ENCODE measurements at places on chromosomes 6 and 20. TPM values are rescaled to one million over a fixed set of nuclear protein-coding genes. Genes with fewer than 3 reads are reported as not detected.

The PHACTR3 gene
- total RNA-seq, result not detected

The CTCFL gene
- not detected for total RNA-seq

The SLC24A3 gene
- total RNA-seq, result not detected

The BAG2 gene
- total RNA-seq, result 3.5 TPM

GRCh38 chr6:30839671-30840070 is 44.6 kb upstream of the DDR1 start:
- no peaks in the 10 kb centered on the region for H3K27me3 ChIP-seq
- no peak overlapping the region for H3K4me3 ChIP-seq
- H3K36me3 ChIP-seq, result no peaks in the 10 kb centered on the region
- H3K4me1 ChIP-seq, result peaks cover 35% of the 10 kb centered on the region
- H3K27ac ChIP-seq, result no peak overlapping the region

DNA sequence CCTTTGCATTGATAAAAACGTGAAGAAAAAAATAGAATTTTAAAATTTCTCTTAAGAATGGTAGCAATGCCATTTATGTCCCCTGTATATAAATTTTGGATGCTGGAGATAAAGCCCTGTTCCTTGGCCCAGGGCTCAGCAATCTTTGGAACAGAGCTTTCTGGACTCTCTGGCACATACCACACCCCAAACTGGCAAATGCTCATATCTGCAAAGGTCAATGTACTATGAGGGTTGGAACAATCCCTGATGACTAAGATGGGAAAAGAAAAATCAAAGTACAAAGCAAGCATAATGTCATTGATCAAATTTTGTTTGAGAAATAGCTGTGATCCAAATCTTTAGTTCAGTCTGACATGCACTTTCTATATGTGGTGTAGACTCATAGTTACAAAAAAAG is 158.1 kb upstream of the HCRTR2 start:
- no peak for DNase-seq
- H3K27ac ChIP-seq, result no peak overlapping the region
- no peak overlapping the region for H3K4me3 ChIP-seq
- no peaks in the 10 kb centered on the region for H3K4me1 ChIP-seq
- no peaks in the 10 kb centered on the region for H3K27me3 ChIP-seq

DNA sequence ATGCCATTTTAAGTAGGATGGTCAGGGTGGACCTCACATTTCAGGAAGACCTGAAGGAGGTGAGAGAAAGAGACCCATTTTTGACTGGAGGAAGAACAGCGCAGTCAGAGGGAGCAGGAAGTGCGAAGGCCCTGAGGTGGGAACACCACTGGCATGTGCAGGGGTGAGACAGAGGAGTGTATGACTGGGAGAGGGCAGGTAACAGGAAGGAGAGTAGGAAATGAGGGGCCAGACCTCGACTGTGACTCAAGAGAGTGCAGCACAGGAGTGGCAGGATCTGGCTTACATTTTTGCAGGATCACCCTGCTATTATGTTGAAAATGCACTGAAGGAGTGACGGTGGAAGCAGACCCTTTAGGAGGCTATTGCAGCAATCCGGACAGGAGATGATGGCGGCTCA is 117.7 kb upstream of the CDYL start:
- H3K27ac ChIP-seq, result no peak overlapping the region
- DNase-seq, result no peak
- H3K36me3 ChIP-seq, result no peaks in the 10 kb centered on the region
- H3K4me1 ChIP-seq, result no peaks in the 10 kb centered on the region

GRCh38 chr20:40683221-40683893 is 5.7 kb downstream of the MAFB start:
- H3K4me1 ChIP-seq, result no peaks in the 10 kb centered on the region
- no peak for DNase-seq
- peaks cover 20% of the 10 kb centered on the region for H3K27me3 ChIP-seq
- H3K27ac ChIP-seq, result no peak overlapping the region

- H3K36me3 ChIP-seq, result no peaks in the 10 kb centered on the region
- H3K27me3 ChIP-seq, result no peaks in the 10 kb centered on the region
- no peak for DNase-seq
- H3K27ac ChIP-seq, result no peak overlapping the region
- H3K4me1 ChIP-seq, result no peaks in the 10 kb centered on the region
These were observed 19.7 kb upstream of the UTRN start for GRCh38 chr6:144265390-144265789.

- H3K36me3 ChIP-seq, result peaks cover 19% of the 10 kb centered on the region
- H3K27me3 ChIP-seq, result no peaks in the 10 kb centered on the region
- no peak overlapping the region for H3K27ac ChIP-seq
- H3K4me3 ChIP-seq, result no peak overlapping the region
These were observed 49.2 kb downstream of the HECA start for GRCh38 chr6:139184047-139184446.

- peak overlapping the region; percentile 75 for H3K27ac ChIP-seq
- no peaks in the 10 kb centered on the region for H3K36me3 ChIP-seq
- peak; percentile 82 for DNase-seq
- peak overlapping the region; percentile 48 for H3K4me3 ChIP-seq
These were observed 50.8 kb upstream of the FAM83D start for GRCh38 chr20:38875175-38875993.

GRCh38 chr6:3987053-3987452 is 91.9 kb downstream of the FAM217A start:
- H3K4me1 ChIP-seq, result peaks cover 8% of the 10 kb centered on the region
- DNase-seq, result no peak
- H3K27ac ChIP-seq, result no peak overlapping the region
- H3K27me3 ChIP-seq, result no peaks in the 10 kb centered on the region
- no peak overlapping the region for H3K4me3 ChIP-seq
